ENCODE measurements at places on chromosomes 11 and 22. TPM values are rescaled to one million over a fixed set of nuclear protein-coding genes. Genes with fewer than 3 reads are reported as not detected.
A peak's percentile ranks its signal among the peaks of the same experiment; 100 is the strongest.

DNA sequence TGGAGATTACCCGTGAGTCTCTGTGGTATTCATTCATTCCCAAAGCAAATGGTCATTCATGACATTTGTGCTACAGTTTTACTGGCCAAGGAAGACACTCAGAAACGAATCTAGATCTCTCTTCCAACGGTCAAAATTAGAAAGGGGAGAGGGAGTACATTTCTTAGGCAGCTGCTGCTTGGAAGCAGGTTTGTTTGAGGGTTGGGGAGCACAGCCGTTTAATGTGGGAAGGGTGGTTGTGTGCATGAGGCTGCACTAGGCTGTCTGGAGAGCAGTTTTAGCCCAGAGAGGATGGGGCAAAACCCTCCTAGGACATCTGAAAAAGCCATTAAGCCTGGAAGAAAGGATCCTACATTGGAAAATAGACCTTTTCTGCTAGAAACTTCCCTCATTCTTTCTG is 29.7 kb upstream of the TIMP3 start:
- DNase-seq, result no peak

- DNase-seq, result no peak
These were observed 933.5 kb downstream of the BRD1 start for GRCh38 chr22:48894064-48894671.

SYT7 gene
- 23.7 TPM for total RNA-seq

DNA sequence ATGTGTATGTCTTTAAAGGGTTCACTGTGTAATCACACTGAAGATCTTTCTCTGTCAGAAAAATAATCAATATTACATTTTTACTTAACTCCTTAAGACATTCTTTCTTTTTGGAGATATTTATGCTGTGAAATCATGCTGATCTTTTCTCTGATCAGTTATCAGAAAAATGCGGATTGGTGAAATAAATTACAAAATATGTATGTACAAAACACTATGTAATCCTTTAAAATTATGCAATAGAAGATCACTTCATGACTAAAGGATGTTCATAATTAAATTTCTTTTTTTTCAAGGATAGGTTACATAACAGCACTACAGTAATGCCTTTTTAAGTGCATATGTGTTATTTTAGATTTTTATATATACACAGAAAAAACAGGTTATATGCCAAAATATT is 24.7 kb downstream of the BTBD10 start:
- no peak for DNase-seq

DNA sequence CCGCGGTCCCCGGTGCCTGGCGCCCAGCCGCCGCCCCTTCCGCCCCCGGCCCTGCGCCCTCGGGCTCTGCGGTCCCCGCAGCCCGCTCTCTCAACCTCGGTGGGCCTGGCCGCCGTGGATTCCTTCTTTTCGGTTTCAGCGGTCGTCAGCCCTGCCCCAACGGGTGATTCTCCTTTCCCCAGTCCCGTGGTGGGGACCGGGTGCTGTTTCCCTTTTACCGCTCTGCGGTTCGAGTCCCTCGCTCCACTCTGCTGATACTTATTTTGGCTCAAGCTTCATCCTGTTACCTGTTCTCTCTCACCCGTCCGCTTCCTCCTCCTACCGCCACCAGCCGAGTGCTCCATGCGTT is 494 bp downstream of the ZDHHC5 start:
- no peak for DNase-seq

CRYAB gene
- 6,403 TPM for total RNA-seq

GRCh38 chr11:820655-821511 is 2.2 kb downstream of the PNPLA2 start:
- DNase-seq, result peak; percentile 89

GRCh38 chr11:59574467-59574866 is 41.1 kb downstream of the OSBP start:
- no peak for DNase-seq

MRGPRX4 gene
- not detected for total RNA-seq

MCAM gene
- total RNA-seq, result 41.9 TPM

DNA sequence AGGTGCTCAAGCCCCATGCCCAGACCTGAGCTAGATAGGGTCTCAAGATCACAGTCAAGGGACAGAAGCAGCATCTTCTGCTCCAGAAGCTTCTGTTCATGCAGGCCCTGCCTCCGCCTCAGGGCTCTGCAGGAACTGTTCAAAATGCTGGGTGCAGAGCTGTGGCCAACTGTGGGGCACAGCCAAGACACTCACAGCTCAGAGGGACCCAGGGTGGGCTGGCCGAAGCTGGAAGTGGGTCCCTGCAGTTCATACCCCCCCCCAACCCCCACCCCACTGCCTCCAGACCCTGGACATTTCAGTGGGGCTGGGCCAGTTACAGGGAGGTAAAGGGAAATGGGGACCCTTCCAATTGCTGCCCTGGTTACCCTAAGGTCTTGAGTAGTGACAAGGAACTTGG is 129.0 kb downstream of the CRYBB2 start:
- DNase-seq, result no peak

MAPK8IP2 gene
- 0.62 TPM for total RNA-seq

DNA sequence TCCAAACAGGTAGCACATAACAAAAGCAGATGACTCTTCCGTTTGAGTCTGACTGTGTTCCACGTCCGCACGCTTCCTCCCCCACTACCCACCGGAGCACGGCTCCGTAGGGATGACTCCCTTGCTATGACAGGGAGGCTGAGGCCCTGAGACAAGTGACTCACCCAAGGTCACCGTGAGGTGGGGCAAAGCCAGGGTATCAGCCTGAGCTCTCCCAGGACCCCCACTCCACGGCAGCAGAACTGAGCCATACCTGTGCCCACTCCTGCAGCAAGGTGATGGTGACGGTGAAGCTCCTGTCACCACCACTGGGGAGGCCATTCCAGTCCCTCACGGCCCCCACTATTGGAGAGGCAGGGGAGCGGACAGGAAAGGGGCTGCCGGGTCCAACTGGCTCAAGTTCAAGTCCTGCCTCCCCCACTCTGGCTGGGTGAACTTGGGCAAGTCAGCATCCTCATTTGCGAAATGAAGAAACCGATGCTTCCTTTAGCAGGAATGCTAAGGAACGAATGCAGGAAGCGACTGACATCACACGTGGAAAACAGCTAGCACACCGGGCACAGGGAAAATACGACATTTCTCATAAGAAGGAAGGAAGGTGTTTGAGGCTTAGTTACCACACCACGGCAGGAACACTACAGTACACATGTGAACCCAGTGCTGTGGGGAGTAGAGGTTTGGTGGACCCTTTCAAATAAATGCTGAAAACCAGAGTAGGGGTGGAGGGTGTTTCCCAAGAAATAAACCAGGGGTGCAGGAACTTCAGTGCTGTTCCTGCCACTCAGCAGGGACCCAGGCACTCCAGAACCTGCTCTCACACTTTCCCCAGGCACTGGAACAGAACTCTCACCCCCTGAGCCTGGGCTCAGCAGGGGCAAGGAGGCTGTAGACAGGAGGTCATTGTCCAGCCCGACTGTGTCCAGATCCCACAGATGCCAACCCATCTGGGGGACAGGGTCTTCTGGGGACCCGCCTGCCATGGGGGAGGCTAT is 32.4 kb upstream of the CBX7 start:
- DNase-seq, result peak; percentile 46
